ENCODE measurements at places on chromosomes 2 and 18.

- DNase-seq, result no peak
- H3K4me1 ChIP-seq, result no peaks in the 10 kb centered on the region
- no peaks in the 10 kb centered on the region for H3K27me3 ChIP-seq
Measured at GRCh38 chr2:5453220-5454050, 238.7 kb upstream of the SOX11 start.

DNA sequence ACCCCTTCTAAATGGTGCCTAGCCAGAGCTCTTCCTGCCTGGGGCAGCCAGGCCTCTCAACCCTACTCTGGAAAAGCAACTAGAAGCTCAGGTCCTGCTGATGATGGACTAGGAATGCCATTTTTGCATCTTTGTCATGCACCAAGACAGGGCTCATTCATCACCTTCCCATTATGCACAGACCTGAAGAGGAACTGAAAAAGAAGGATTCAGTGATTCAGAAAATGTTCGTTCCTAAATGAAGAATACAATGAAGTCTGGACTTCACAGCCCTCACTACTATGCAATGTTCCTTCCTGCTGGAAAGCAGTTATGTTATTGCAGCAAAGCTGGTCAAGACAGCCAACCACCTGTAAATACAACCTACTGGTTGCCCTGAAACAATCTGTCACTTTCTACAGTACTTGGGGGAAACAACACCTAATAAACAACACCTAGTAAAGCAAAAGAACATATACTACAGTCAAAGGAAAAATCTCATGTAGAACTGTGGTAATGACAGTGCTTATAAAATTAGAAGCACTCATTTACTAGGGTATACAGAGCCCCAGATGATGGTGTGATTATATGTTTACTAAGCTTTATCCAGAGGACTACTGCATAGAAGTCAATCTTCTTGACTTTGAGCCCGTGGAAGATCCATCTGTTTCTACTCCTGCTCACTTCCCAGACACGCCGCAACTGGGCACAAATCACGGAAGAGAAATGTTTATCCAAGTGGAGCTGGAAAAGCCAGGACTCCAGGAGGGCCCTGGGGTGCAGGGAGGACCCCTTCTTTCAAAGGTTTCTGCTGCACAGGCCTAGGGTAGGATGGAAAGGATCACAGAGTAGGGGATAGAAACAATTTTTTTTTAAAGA is 103.1 kb upstream of the THOC1 start:
- no peak overlapping the region for H3K4me3 ChIP-seq
- DNase-seq, result no peak
- H3K4me1 ChIP-seq, result no peaks in the 10 kb centered on the region
- no peaks in the 10 kb centered on the region for H3K36me3 ChIP-seq

DNA sequence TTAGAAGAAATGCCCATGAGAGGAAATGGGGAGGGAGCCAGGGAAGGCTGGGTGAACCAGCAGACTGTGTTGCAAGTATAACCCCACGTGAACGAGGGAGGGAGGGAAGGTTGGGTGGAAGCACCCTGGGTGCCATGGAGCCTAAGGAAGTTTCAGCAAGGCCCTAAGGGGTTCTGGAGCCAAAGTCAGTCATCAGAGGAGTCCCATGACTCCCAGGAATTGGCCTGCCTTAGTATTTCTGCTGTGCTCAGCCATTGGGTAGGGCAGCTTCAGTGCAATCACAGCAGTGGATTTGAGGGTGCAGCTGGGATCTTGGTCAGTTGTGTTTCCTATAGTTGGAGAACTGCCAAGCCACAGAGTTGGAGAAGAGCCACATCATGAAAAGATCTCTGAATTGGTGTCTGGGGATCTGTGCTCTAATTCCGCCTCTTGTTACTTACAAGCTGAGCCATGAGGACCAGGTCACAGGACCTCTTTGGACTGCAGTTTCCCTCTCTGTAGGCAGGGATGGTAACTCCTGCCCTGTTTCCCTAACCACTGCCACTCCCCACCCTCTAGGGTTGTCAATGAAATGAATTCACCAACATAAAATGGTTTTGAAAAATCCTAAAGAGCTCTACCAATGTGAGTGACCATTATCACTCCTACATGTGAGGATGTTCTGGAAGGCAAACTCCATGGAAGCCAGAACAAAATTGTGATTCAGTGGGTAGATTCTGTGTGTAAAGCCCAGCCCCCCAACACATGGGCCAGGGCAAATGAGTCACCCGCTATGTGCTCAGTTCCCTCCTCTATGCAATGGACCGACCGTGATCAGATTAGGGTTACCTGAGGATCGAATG is 108.9 kb downstream of the CLIP4 start:
- no peak overlapping the region for H3K4me3 ChIP-seq
- no peaks in the 10 kb centered on the region for H3K4me1 ChIP-seq
- no peak overlapping the region for H3K27ac ChIP-seq
- no peaks in the 10 kb centered on the region for H3K36me3 ChIP-seq
- H3K27me3 ChIP-seq, result peaks cover 11% of the 10 kb centered on the region

DNA sequence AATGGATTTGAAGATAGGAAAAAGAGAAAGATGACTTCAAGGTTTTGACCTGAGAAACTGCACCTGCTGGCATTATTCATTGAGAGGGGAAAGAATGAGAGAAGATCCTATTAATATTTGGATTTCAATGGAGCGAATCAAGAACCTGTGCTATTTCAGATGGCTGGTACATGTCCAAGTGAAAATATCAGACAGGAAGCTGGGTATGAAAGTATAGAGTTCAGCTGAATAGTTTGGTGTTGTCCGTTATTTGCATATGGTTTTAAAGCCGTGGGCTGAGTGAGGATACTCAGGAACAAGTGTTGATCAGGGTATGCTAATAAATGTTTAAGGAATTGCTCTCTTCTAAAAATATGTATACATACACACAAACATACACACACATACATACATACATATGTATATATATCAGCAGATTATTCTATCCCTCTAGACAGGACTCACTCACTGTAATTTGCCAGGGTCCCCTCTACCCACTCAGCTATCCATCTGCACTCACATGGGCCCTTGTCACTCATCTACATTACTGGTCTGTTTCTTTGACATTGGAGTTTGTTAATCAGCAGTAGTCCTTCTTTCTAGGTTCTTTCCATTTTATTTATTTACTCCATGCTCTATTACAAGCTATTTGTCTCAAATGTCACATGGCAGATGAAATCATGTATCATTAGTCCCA is 33.9 kb upstream of the IKZF2 start:
- DNase-seq, result no peak
- H3K27me3 ChIP-seq, result no peaks in the 10 kb centered on the region
- no peak overlapping the region for H3K4me3 ChIP-seq
- H3K4me1 ChIP-seq, result no peaks in the 10 kb centered on the region
- H3K36me3 ChIP-seq, result no peaks in the 10 kb centered on the region
- no peak overlapping the region for H3K27ac ChIP-seq

DNA sequence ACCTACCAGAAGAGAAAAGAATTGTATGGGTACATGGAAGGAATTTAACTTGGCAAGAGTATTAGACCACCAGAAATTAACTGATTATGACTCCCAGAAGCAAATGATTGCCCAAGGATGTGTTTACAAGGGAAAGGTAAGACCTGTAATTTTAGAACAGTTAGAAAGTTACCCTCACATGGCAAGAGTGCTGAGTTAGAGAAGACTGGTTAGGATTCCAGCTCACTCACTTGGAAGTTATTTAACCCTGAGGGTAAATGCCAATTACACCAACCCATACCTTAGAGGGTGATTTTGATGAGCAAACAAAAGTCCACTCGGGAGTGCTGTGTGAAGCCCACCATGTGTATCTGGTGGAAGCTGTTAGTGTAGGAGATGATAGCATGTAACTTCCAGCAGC is 170.2 kb downstream of the TPGS2 start:
- peaks cover 4% of the 10 kb centered on the region for H3K36me3 ChIP-seq
- no peaks in the 10 kb centered on the region for H3K27me3 ChIP-seq
- no peak for DNase-seq

DNA sequence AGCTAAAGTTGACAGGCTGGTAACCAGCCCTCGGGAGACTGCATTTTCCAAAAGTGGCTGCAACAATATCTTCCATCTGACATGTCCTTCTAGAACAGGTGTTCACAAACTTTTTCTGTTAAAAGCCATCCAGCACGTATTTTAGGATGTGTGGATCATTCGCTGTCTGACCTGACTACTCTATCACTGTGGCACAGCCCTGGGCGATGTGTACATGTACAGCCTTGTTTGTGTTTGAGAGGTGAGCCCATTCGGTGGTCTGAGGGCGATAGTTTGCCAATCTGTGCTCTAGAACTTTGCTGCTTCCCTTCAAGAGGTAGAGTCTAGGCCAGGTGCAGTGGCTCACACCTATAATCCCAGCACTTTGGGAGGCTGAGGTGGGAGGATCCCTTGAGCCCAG is 166.2 kb downstream of the TGIF1 start:
- no peaks in the 10 kb centered on the region for H3K27me3 ChIP-seq
- DNase-seq, result no peak
- no peaks in the 10 kb centered on the region for H3K4me1 ChIP-seq

GRCh38 chr2:69958480-69958879 is 3.0 kb downstream of the ASPRV1 start:
- no peaks in the 10 kb centered on the region for H3K4me1 ChIP-seq
- no peak for DNase-seq
- H3K36me3 ChIP-seq, result no peaks in the 10 kb centered on the region
- no peaks in the 10 kb centered on the region for H3K27me3 ChIP-seq
- H3K27ac ChIP-seq, result no peak overlapping the region

- H3K27ac ChIP-seq, result no peak overlapping the region
- no peaks in the 10 kb centered on the region for H3K27me3 ChIP-seq
- no peaks in the 10 kb centered on the region for H3K4me1 ChIP-seq
- DNase-seq, result no peak
- no peaks in the 10 kb centered on the region for H3K36me3 ChIP-seq
Measured at GRCh38 chr18:78367996-78368395, 611.6 kb upstream of the SALL3 start.

DNA sequence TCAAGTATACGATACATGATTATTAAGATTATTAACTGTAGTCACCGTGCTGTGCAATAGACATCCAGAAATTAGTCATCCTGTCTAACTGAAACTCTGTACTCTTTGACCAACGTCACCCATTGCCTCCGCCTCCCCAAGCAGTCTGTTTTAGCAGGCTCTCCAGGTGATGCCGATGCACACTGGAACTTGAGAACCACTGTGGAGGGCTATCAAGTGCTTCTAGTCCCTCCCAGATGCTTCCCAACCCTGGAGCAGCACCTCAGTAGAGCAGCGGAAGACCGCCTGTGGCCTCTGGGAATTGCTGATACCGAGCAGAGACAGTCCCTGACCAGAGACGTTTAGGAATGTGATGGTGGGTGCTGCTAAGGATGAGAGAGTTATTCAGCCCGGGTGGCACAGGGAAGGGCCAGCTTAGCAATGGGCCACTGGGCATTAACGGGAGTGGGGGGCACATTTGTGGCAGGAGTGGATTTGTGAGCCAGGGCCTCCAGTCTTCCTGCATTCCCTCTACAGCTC is 50.7 kb downstream of the LIPG start:
- H3K27me3 ChIP-seq, result no peaks in the 10 kb centered on the region
- H3K27ac ChIP-seq, result no peak overlapping the region
- H3K4me1 ChIP-seq, result no peaks in the 10 kb centered on the region

GRCh38 chr2:60309941-60310660 is 243.4 kb downstream of the BCL11A start:
- H3K27ac ChIP-seq, result no peak overlapping the region
- no peak for DNase-seq
- no peaks in the 10 kb centered on the region for H3K36me3 ChIP-seq
- H3K27me3 ChIP-seq, result no peaks in the 10 kb centered on the region
- H3K4me1 ChIP-seq, result no peaks in the 10 kb centered on the region

GRCh38 chr2:239752951-239753350 is 272.2 kb downstream of the NDUFA10 start:
- H3K27me3 ChIP-seq, result no peaks in the 10 kb centered on the region
- no peak for DNase-seq
- no peak overlapping the region for H3K4me3 ChIP-seq
- H3K27ac ChIP-seq, result no peak overlapping the region
- no peaks in the 10 kb centered on the region for H3K36me3 ChIP-seq
- no peaks in the 10 kb centered on the region for H3K4me1 ChIP-seq

- no peaks in the 10 kb centered on the region for H3K36me3 ChIP-seq
- peaks cover 83% of the 10 kb centered on the region for H3K27me3 ChIP-seq
- H3K4me1 ChIP-seq, result peaks cover 45% of the 10 kb centered on the region
- DNase-seq, result no peak
- H3K27ac ChIP-seq, result no peak overlapping the region
Measured at GRCh38 chr2:72920318-72921087, 3.2 kb downstream of the EMX1 start.

DNA sequence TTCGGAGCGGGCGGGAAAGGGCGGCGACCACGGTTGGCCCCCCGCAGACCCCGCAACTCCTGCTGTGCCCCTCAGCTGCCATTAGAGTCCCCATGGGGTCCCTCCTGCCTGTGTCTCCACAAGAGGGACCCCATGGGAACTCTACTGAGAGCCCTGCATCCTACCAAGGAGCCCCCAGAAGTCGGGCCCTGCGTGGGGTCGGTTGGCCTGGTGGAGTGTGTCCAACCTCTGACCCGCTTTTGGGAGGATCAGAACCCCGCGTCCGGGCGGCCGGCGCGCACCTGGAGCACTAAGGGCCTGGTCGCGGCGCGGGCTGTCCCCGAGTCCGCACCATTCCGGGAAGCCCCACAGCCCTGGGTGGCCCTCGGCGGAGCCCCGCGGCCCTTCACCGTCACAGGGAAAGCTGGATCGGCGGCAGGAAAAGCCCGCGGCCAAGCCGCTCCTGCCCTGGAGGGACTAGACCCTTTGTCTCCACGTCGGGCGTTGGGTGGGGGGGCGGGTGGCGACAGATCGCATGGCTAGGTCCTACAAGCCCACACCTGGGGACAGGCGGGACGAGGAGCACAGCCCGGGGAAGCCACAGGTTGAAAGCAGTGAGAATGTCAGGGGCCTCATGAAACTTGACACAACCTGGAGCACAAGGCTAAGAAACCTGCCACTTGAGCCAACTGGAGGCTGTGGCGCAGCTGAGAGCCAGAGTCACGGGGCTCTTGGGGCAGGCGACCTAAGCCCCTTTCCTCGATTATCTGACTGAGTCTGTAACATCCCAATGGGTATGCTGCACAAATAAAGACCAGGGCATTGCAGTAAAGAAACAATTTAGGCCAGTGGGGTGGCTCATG is 11.2 kb upstream of the CXXC1 start:
- DNase-seq, result peak; percentile 14
- peak overlapping the region; percentile 60 for H3K4me3 ChIP-seq
- H3K36me3 ChIP-seq, result no peaks in the 10 kb centered on the region
- H3K27ac ChIP-seq, result no peak overlapping the region
- no peaks in the 10 kb centered on the region for H3K4me1 ChIP-seq

GRCh38 chr18:72541871-72542332 is 2.2 kb downstream of the CBLN2 start:
- H3K4me3 ChIP-seq, result no peak overlapping the region
- no peak overlapping the region for H3K27ac ChIP-seq
- peak; percentile 39 for DNase-seq
- no peaks in the 10 kb centered on the region for H3K4me1 ChIP-seq

- no peak overlapping the region for H3K27ac ChIP-seq
- no peak overlapping the region for H3K4me3 ChIP-seq
- no peak for DNase-seq
- no peaks in the 10 kb centered on the region for H3K4me1 ChIP-seq
- no peaks in the 10 kb centered on the region for H3K36me3 ChIP-seq
- no peaks in the 10 kb centered on the region for H3K27me3 ChIP-seq
Measured at GRCh38 chr18:41828137-41828536, 126.9 kb upstream of the PIK3C3 start.

Data from psoas muscle (tissue), 8 donors.